ENCODE measurements at places on chromosomes 16 and 17. TPM values are rescaled to one million over a fixed set of nuclear protein-coding genes. Genes with fewer than 3 reads are reported as not detected.

- DNase-seq: no peak
Observed at GRCh38 chr17:62876063-62876462, 67.9 kb upstream of the MARCHF10 start.

DNA sequence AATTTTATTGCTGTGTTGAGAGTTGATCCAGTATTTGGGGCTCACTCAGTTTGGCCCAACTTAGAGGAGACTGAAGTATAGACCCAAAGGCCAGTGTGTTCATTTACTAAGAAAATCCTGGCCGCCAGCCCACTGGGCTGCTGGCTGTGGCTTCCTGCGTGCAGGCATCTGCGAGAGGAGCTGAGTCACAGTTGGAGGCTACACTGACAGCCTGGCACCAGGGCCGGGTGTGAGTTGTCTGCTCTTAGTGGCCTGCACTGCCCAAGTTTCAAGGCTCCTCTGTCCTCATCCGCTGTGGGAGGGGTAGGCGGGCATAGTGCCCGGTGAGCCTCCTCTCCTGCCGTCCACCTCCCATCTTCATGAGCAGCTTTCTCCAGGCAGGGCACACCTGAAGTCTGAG, 54.2 kb downstream of the PLD6 start:
- DNase-seq: peak; percentile 86

SLC52A1 gene
- total RNA-seq: not detected

GRCh38 chr17:6660101-6660500, 8.5 kb downstream of the C17orf100 start:
- no peak for DNase-seq

- DNase-seq: no peak
Observed at GRCh38 chr17:51010173-51010675, 110.4 kb downstream of the SPAG9 start.

SPATA32 gene
- not detected for total RNA-seq

TM4SF5 gene
- total RNA-seq: not detected

DNA sequence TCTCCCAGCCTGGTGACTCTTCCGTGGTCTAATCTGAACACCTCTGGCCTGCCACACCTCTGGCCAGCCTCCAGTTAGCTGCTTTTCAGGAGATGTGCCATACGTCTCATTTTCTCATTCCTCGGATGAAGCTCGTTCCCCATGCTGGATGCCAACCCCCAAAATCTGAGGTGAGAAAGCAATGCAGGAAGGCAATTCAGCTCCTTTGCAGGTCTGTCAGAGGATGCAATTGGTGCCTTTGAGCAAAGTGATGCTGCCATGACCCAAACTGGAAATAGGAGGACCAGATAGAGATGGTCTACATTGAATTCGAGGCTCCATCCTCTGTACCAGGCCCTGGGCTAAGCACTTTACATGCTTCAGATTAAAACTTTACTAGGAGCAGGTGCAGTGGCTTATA, 11.0 kb upstream of the CUEDC1 start:
- no peak for DNase-seq

- no peak for DNase-seq
Observed at GRCh38 chr16:27617665-27618064, 67.7 kb downstream of the KATNIP start.

- no peak for DNase-seq
Observed at GRCh38 chr17:42049834-42050392, 488 bp downstream of the C17orf113 start.

- DNase-seq: no peak
Observed at GRCh38 chr16:84768061-84768807, 51.6 kb upstream of the CRISPLD2 start.

- DNase-seq: no peak
Observed at GRCh38 chr16:76583466-76583865, 306.3 kb downstream of the CNTNAP4 start.

GRCh38 chr17:41935641-41936040, 5.2 kb downstream of the ODAD4 start:
- DNase-seq: no peak

IL21R gene
- 0.34 TPM for total RNA-seq

- DNase-seq: no peak
Observed at GRCh38 chr16:69324013-69324531, 6.3 kb downstream of the PDF start.

GRCh38 chr16:66264311-66265047, 102.0 kb upstream of the CDH5 start:
- DNase-seq: peak; percentile 36

DNA sequence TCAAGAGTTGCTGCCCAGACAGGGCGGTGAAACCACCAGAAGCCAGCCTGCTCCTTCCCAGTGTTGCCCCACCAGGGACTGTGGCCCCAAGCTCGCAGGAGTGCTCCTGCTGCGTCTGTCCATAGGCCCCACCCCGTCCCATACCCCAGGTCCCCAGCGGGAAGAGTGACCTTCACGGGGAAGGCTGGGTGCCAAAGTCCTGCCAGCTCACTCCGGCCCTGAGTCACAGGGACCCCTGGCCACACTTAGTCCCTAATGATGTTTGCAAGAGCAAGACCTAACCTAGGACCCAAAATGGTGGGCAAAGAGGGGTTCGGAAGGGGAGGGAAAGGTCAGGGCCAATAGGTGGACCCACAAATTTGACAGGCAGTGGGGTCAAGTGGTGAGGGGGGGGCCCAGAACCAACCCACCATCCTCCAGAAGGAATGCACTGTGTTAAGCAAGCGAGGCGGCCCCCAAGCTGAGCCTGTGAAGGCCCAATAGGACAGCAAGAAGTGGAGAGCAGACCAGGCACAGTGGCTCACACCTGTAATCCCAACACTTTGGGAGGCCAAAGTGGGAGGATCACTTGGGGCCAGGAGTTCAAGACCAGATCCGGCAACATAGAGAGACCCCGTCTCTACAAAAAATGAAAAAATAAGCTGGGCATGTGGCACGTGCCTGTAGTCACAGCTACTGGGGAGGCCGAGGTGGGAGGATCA, 3.3 kb downstream of the DOK4 start:
- DNase-seq: peak; percentile 41

CEP20 gene
- 150 TPM for total RNA-seq

DNA sequence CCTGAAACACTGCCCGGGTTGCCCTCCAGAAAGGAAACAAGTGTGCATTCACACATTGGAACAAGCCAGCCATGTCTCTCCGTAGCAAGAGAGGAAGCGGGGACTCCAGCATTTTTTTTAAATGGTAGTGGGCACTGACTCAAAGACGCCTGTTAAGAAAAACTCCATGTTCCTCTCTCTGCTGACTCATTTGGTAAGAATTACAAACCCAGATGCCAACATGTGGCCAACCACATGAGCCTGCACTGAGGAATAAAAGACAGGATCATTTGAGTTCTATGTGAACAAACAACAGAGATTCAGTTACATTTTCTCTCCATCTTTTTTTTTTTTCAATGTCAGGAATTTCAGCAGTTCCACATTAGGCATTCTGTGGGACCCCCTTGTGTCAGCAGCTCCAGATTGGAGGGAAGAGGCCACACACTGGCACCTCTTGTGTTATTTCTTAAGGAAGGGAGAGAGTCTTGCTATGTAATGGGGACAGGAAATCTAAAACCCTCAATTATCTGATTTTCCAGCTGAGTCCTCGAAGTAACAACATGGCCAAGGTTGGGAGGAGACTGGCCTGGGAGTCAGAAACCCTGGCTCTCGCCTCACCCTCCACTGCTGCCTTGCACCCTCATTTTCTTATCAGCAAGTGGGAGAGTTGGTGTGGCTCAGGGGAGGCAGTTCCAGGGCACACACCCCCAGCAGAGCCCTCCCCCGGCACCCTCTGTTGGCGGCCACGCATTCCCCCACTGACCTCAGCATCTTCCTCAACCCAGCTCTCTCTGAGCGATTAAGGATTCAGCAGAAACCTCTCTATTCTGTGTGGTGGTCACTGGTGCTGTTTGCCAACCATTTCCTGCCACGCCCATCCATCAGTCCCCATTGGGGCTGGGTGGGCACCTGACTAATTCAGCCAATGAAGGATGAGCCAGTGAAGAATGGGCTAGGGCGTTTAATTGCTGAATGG, 173.0 kb downstream of the FOXL1 start:
- DNase-seq: peak; percentile 75

GRCh38 chr16:83968306-83968851, 335 bp downstream of the NECAB2 start:
- DNase-seq: no peak

PRSS27 gene
- total RNA-seq: not detected

GRCh38 chr17:45914047-45914717, 19.8 kb downstream of the MAPT start:
- DNase-seq: no peak

PRKCB gene
- 1.8 TPM for total RNA-seq

GRCh38 chr16:85661740-85662481, 26.8 kb downstream of the GINS2 start:
- DNase-seq: no peak

- no peak for DNase-seq
Observed at GRCh38 chr17:75587675-75588595, at the start of gene MYO15B. TSS of gene MYO15B (plus strand) at chr17:75587800. CDS start at chr17:75588058, 258 bp downstream.

EXOC3L1 gene
- not detected for total RNA-seq

ITGAL gene
- total RNA-seq: not detected

DNA sequence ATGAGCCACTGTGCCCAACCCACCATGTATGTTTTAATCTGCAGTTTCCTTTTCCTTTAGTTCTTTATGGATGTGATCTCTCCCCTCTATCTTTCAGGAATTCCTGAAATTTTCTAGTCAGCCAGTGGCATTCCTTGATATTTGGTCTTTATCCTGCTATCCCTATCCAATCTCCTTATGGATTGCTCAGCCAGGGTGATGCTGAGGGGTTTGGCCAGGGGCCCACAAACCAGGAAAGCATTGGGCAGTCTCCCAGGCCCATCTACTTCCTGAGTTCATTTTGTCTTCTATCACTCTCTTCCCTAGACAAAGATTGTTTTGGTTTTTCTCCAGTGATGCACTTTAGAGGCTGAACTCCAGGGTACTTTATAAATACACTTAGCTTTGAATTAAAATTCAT, 115.9 kb downstream of the KATNIP start:
- no peak for DNase-seq

CHST5 gene
- 0.08 TPM for total RNA-seq

- DNase-seq: no peak
Observed at GRCh38 chr16:28486266-28486665, 5.6 kb downstream of the CLN3 start.

DNA sequence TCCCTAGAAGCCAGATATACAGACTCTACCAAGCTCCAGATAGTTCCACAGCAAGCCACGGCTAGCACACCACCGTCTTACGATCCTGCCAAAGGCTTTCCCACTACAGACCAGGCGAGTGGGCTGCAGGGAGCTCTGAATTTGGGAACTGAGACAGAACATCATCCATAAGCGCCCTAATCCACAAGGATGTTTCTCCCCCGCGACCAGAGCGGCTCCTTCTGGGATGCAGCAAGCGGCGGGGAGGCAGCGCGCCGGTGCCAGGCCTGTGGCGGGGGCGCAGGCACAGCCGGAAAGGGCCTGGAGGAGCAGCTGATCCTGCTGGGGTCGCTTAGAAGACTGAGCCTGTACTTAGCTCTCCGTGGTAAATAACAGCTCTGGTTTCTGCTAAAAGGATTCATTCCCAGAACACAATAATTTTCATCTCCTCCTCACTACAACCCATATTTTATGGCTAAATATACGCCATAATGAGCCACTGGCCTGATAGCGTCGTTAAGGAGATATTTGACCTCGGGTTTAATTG, 16.2 kb upstream of the FOXF1 start:
- no peak for DNase-seq

ALDH3A1 gene
- not detected for total RNA-seq

DNA sequence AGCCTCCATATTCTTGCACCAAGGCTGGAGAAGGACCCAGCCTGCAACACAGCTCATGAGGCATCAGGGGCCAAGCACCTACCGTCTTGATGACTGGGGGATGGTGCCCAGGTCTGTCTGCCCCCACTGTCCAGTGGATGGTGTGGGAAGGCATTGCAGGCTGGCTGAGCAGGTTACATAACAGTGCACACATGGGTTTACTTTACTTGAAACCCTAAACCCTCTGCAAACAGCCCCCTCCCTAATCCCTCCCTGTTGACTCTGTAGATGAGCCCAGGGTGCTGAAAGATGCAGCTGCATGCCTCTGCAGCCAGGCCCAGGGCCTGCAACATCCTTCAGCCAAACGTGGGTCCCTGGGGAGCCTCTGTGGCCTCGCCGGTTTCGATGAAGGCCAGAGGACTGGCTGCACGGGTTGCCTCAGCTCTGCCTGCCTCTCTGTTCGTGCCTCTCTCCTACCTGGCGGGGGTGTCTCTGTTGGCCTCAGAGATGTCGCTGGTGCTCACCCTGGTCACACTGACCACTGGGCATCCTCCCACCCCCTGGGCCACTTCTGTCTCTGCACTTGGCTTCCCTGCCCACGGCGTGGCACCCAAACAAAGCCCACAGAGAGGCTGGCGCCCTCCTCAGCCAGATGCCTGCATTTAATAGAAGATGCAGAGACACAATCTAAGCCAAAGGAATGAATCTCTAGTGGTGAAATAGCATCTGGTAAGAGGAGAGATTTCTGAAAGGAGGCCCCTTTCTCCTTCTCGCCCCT, 95.1 kb downstream of the METRNL start:
- DNase-seq: no peak

GRCh38 chr17:29592850-29593551, at the start of gene ANKRD13B:
TSS of gene ANKRD13B (plus strand) at chr17:29593132. CDS start at chr17:29593622, 490 bp downstream.
- no peak for DNase-seq

DNA sequence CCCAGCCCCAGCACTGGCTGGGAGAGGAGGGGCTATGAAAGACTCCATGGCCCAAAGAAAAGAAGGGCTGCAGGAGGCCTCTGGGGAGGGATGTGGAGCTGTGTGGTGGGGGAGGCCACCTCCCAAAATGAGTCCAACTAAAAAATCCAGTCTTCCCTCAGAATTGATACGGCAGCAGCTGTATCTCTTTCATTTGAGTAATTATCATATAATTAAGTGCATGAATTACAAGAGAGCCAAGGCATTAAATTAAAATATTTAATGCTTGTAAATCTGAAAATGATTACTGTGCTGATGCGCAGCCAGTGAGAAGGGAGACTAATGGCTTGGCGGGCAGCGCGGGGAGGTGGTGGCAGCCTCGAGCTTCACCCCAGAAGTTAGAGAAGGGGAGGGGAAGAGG, 192.8 kb downstream of the C16orf78 start:
- DNase-seq: no peak

- no peak for DNase-seq
Observed at GRCh38 chr17:14304773-14305517, 4.1 kb downstream of the HS3ST3B1 start.

ACSM5 gene
- not detected for total RNA-seq

Measured in SJSA1 (cell line).